ENCODE measurements at places on chromosomes 5 and 9. TPM values are rescaled to one million over a fixed set of nuclear protein-coding genes. Genes with fewer than 3 reads are reported as not detected.

DNA sequence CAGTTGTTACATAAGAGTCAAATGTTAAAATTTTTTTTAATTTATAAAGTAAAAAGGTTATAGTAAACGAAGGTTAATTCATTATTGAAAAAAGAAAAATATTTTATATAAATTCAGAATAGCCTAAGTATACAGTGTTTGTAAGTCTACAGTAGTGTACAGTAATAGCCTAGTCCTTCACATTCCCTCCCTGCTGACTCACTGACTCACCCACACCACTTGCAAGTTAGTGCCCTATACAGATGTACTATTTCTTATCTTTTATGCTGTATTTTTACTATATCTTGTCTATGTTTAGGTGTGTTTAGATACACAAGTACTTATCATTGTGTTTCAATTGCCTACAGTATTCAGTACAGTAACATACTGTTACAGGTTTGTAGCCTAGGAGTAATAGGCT lies 57.6 kb downstream of the MAMDC2 start:
- DNase-seq = no peak

GRCh38 chr5:171926311-171926710 lies 80.1 kb downstream of the FBXW11 start:
- no peak for DNase-seq

DNA sequence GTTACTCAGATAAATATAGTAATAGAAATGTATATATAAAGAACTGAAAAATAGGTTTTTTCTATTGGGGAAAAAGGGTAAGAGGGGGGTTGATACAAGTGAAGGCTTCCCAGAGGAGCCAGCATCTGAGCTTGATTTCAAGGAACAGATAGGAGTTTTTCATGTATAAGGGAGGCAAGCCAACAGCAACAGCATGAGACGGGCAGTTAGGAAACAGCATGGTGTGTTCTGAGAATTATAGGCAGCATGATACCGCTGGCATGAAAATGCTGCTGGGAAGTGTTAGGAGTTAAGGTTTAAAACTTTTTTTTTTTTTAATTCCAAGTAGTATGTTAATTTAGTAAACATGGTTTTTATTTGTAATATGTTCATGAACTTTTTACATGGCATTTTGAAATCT lies 9.7 kb downstream of the CDC37L1 start:
- no peak for DNase-seq

- DNase-seq = no peak
These were observed 4.1 kb downstream of the EQTN start for GRCh38 chr9:27292659-27293405.

DNA sequence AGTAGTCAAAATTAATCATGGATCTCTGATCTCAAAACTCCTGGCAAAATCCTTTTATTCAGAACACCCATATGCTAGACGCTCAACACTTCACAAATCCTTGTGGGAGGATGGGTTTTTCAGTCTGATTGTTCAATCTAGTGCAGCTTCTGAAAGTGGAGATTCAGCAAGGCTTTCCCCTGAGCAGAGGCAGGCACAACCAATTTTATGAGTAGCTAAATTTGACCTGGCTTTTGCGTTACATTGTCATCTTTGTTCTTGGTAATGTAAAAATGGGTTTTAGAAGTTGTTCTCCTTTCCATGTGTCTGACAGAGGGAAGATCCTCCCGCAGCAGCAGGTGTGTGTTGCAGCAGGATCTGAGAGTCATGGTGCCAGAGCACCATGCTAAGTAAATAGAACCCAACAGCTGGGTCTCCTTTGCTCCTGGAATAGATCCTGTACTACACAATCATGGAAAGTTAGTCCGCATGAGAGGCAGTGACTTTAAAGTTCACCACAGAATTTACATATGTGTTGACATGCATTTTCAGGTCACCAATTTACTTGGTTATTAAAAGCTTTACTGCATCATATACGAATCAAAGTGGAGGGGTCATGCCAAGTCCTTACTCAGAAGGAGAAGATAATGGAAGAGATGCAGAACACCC lies 70.1 kb upstream of the MEF2C start:
- no peak for DNase-seq

NIM1K gene
- total RNA-seq = 0.29 TPM

GRCh38 chr5:102853680-102854079 lies 98.6 kb downstream of the PAM start:
- DNase-seq = no peak

SLC25A2 gene
- total RNA-seq = 0.81 TPM

HTR1A gene
- total RNA-seq = not detected

- no peak for DNase-seq
These were observed 46.8 kb downstream of the TENT4A start for GRCh38 chr5:6759983-6760382.

CNTRL gene
- 10.4 TPM for total RNA-seq

PCDHB9 gene
- 3.4 TPM for total RNA-seq

- no peak for DNase-seq
These were observed 36.9 kb downstream of the FAM78A start for GRCh38 chr9:131239161-131239975.

DNA sequence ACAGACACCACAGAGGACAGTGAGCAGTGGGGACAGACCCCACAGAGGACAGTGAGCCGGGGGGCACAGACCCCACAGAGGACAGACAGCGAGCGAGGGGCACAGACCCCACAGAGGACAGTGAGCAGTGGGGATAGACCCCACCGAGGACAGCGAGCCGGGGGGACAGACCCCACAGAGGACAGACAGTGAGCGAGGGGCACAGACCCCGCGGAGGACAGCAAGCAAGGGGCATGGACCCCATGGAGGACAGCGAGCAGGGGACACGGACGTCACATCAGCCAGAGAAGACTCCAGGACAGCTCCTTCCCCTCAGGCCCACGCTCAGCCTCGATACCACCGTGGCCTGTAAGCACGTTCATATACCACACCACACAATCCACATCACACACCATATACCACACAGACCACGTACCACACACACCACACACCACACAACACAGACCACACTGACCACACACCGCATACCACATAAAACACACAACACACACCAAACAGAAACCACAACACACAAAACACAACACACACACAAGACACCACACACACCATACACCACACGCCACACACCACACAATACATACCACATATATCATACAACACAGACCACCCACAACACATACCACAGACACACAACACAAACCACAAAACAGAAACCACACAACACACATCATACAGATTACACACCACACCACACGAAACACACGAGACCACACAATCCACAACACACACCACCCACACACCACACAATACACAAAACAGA lies 5.2 kb upstream of the ZDHHC11 start:
- no peak for DNase-seq

DMRT2 gene
- not detected for total RNA-seq

GRCh38 chr9:106958955-106959657 lies 96.1 kb downstream of the ZNF462 start:
- DNase-seq = no peak

- no peak for DNase-seq
These were observed 113.1 kb downstream of the RXRA start for GRCh38 chr9:134439368-134439784.

SLC28A3 gene
- total RNA-seq = not detected

GRCh38 chr9:29129763-29130162 lies 1556.5 kb upstream of the C9orf72 start:
- DNase-seq = no peak

DNA sequence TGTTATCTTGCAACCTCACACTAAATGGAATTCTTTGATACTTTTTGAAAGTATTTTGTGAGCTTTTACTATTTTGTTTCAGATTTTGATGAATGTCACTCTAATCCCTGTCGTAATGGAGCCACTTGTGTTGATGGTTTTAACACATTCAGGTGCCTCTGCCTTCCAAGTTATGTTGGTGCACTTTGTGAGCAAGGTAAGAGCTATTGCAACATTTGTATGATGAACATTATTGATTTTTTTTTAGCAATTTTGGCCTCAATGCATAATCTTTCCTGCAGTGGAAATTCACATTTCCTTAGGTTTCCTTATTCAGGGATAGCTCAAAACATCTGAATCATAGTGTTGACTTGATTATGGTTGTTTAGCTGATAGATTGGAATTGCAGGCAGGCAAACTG lies 76.3 kb downstream of the VCAN start:
- DNase-seq = no peak

- DNase-seq = no peak
These were observed 65.5 kb upstream of the TAF11L2 start for GRCh38 chr5:17432569-17432968.

SPINK4 gene
- not detected for total RNA-seq

DNA sequence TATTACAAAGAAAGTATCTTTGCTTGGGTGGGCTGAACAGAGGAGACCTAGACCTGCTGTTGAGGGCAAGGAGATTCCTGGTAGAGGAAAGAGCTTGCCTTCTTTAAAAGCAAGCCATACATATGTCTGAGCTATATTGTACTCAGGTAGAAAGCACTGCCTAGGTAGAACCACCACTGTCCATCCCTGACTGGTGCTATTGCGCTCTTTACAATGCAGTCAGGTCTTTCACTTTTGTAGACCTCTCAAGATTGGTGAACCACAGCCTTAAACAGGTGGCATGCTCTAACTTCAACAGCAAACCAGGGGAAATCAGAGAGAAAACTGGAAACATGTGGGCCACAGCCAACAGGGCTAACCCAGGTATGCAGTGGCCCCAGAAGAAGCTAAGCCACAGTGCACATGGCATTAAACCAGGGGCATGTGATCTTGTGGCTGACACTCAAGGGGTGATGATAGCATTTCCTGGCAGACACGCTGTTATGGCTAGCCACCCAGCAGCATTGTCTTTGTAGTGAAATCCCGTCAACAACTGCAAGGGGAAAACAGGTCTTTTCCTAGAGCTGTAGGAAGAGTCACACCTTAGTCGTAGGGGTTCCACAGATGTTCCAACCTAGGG lies 253.9 kb upstream of the PCSK5 start:
- DNase-seq = no peak

- DNase-seq = no peak
These were observed 212.5 kb downstream of the COMMD10 start for GRCh38 chr5:116297296-116297814.

RNF208 gene
- 7.2 TPM for total RNA-seq

CBY3 gene
- not detected for total RNA-seq

CLIC3 gene
- not detected for total RNA-seq

DNA sequence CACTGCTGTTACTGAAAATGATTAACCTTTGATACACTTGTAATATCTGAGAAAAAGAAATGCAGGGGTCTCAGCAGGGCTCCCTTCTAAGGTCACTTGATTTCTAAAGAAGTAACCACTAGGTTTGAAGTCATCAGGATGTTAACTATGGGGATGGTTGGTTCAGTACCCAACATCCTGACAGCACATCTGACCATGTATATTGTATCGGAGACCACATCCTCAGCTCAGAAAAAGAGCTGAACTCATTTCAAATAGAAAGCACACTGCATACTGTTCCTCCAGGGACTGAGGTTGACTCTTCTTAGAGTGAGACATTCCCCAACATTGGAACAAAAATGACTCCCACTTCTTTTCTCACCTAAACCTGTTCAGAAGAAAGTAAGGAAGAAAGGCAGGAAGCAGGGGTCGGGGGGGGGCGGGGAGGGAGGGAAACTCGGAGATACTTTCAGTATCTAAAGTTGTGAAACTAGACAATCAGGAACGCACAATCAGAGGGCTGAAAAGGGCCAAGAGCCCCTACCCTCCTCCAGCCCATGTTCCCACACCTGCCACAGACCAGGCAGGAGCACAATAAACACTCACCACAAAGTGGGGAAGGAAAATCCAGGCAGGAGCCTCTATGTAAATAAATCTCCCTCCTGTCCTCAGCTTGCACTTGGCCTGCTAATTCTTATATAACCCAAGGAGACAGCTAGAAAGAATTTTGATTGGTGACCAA lies 730 bp upstream of the GZMA start:
- no peak for DNase-seq

RXRA gene
- total RNA-seq = 76.4 TPM

- DNase-seq = peak; percentile 76
These were observed 174.2 kb downstream of the CACNA1B start for GRCh38 chr9:138051586-138052321.

GRCh38 chr9:4193391-4193790 lies 106.5 kb downstream of the GLIS3 start:
- DNase-seq = no peak

- DNase-seq = no peak
These were observed 166.7 kb downstream of the PAPPA start for GRCh38 chr9:116320290-116320689.

DNA sequence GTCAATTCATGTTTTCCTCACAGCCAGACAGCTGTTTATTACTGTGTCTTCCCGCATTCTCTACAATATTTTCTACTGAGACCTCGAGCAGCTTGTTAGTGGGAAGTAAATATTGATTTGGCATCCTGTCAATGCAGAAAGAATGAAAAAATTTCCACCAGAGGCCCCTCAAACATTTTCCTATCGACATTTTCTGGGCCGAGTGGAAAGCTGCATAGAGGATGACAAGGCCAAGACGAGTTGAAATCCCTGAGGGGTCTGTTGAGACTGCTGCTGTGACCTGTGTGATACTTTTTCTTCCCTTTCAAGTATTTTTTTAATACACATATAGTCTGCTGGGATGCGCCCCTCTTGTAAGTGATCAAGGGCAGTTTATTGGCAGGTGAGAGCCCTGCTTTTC lies 91.4 kb upstream of the SH3GL2 start:
- no peak for DNase-seq

- DNase-seq = no peak
These were observed 791.9 kb upstream of the CDH6 start for GRCh38 chr5:30401479-30402058.

- no peak for DNase-seq
These were observed 96.0 kb downstream of the TMEM215 start for GRCh38 chr9:32879335-32879734.

- DNase-seq = no peak
These were observed 19.0 kb downstream of the TMC1 start for GRCh38 chr9:72540348-72540873.

OR13C9 gene
- total RNA-seq = not detected

DNA sequence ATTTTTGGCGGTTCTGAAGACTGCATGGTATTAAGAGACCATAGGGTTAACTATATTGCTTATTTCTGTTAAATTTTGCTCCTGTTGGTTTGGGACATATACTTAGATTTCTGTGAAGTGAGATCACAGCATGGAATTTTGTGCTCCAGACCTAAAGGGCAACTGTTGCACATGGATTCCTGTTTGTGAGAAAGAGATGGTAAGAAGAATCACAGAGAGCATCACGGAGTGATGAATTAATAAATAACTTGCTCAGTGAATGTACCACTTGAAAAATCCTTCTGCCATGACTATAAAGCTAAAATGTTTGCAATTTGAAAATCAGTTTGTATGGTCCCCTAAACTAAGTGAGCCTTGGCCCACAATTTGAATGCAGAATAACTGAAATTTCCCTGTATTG lies 4.5 kb downstream of the PSAT1 start:
- DNase-seq = no peak

MYMK gene
- not detected for total RNA-seq

GRCh38 chr9:91001146-91001611 lies 199.6 kb downstream of the SYK start:
- DNase-seq = no peak

DNA sequence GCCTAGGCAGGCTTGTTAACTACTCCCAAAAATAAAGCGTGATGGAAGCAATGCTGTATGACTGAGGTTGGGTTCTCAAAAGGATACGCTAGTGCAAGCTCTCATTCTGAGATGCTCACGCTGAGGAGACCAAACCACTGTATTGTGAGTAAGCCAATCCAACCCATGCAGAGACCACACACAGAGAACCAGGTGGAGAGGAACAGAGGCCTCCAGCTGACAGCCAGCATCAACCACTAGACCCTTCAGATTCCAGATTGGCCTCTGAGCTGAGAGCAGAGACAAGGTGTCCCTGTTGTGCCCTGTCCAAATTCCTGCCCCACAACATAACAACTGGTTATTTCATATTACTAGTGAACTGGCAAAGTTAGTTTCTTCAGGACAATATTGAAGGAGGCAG lies 4.5 kb downstream of the TSTD2 start:
- DNase-seq = no peak

- DNase-seq = no peak
These were observed 73.3 kb upstream of the NREP start for GRCh38 chr5:111830333-111830732.
